Activated T-cell treated with anti-CD3 and anti-CD28 coated beads, Interleukin-2, amount 50 U/mL, for 24 hours (primary cell): ENCODE measurements at places on chromosomes 7 and 10.

DNA sequence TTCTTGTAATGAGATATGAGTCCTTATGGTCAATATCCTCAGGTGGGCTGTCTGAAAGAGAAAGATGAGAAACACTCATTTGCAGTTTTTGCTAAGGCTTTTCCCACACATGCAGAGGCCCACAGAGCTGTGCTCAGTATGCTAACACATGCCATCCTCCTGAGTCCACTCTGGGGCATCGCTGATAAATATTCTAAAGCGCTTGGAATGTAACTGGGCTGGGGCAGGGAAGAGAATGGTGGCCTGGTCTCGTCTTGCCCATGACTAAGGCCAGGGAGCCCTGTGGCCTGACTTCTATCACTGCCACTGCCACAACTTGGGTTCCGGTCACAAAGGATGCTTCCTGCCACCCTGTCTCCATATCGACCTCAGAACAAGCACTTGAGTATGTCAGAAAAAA is 199.7 kb upstream of the FRMD4A start:
- no peak for DNase-seq

DNA sequence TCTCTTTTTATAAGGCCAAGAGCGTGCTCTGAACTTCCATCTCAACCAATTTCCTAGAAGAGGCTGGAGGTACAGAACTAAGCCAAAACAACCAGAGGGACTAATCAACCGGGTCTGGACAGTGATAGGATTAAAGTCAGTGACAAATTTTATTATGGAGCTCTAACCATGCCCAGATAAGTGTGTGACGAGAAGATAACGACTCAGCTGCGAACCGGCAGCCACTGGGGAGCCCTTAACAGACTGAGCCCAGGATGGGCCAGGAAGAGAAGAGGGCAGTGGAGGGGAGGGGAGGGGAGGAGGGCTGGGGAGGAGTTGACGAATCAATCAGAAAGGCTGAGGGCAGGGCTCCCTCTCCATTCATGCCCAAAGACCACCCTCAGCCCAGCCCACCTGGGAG is 119.9 kb downstream of the PLXNA4 start:
- no peak for DNase-seq

GRCh38 chr7:2231992-2232765 is 566 bp downstream of the MAD1L1 start:
- peak; percentile 59 for DNase-seq

DNA sequence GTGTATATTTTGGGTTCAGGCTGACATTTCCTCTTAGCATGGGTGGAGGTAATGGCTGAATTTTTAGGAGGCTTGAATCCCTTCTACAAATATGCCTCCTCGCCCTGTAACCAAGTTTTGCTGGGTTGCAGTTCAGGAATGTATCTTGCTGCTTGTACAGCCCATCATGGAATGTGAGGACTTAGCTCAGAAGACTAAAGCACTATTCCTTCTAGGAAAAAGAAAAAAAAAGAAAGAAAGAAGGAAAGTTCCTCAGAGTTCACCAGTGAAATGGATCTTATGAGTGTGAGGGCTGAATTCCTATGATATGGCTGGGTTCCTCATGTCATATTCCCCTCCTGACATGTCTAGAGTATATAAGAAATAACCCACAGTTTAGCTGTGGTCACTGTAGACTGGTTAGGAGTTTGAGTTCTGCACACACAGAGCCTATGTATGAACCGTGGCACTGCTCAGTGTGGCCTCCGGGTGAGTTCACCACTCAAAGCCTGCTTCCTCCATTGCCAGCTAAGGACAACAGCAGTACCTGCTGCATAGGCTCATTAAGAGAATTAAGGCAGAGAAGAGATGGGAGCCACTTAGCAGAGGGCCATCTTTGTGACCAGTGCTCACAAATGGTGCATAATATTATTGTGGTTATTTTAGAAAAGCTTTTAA is 114.0 kb downstream of the TACC2 start:
- DNase-seq, result no peak

DNA sequence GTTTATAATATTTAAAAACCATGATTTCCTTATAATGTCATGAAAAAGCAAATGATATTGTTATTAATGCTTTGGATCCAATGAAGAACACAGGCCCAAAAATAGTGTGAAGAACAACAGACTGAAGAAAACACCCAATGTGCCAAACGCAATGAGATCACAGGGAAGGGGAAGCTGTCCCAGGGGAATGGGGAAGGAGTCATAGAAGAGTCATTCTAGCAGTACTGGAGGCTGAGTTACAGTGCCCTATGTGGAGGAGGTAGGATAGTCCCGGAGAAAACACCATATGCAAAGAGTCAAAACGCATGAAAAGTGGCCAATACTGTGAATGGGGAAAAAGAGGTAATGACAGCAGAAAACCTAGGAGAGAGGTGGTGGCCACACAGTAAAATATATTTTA is 50.9 kb downstream of the TPK1 start:
- no peak for DNase-seq

GRCh38 chr7:16637379-16637778 is 8.2 kb downstream of the ANKMY2 start:
- DNase-seq, result no peak

DNA sequence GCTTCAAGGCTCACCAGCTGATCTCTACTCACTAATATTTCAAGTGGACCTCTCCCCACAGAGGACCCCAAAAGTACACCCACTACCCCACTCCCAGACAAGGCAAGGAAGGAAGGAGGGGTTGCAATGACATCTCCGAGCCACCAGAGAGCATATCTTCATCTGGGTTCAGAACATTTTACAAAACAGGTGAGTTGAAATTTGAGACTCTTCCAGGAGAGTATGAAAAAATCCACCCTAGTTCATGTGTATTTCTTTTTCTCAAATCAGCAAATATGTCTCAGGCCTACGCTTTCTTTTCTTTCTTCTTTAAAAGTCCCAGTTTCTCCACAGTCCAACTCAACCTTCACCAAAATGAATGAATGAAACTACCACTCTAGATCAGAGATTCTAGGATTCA is 61.9 kb downstream of the SGMS1 start:
- DNase-seq, result no peak

DNA sequence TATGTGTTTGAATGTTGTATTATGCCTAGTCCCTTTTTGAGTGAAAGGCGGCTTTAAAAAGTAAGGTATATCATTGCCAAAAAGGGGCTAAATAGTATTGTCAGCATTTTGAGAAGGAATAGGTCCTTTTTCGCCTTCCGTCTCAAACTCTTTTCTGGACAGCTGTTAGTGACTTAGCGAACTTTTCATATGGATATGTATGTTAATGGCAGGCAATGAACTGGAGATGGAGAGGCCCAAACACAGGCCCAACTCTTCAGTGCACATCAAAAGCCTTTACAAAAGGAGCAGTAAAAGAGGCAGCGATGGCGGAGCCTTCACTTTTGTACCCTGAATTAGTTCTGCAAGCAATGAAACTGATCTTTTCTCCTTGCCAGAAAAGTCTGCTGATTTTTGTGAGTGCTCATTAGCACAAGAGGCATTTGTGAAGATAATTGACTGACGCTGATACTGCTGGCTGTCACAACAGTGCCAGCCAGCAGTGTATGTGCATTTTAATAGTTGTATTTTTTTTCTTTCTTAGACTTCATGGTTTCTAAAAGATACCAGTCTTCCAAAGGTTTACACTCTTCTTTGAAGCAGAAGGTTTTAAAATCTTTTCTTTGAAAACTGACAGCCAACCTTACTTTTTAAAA is 243.7 kb upstream of the SP8 start:
- no peak for DNase-seq
